Transverse colon (tissue), 4 donors: ENCODE measurements at places on chromosomes 4 and X.

DNA sequence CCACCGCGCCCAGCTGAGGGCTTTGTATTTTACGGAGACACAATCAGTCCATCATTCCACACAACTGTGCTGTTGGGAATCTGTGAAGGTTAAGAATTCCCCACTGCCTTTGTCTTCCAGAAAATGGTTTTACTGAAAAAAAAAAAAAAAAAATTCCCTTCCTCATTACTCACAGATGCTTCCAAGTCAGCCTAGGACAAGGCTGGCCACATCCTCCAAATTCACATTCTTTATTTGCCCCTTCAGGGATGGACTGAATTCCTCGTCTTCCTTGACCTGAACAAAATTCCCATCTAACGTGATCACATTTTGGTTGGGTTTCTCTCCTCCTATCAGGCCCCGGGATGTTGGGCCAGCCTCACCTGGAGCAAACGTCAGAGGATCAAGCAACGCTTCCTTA, 130.3 kb downstream of the DHRSX start:
- DNase-seq = no peak

DNA sequence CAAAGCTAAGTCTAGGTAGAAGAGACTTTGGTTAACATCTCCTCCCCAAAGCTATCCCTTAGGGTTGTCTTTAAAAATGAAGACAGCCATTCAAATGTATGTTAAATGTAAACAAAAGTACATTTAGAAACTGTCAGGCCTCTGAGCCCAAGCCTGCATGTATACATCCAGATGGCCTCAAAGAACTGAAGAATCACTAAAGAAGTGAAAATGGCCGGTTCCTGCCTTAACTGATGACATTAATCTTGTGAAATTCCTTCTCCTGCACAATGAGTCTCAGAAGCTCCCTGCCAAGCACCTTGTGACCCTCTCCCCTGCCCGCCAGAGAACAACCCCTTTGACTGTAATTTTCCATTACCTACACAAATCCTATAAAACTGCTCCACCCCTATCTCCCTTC, 377.9 kb downstream of the FAM133A start:
- no peak for DNase-seq

- peak; percentile 63 for DNase-seq
Measured at GRCh38 chr4:159227984-159228383, 125.1 kb downstream of the RAPGEF2 start.

- DNase-seq = no peak
Measured at GRCh38 chrX:149527705-149528104, 13.1 kb upstream of the EOLA1 start.

DNA sequence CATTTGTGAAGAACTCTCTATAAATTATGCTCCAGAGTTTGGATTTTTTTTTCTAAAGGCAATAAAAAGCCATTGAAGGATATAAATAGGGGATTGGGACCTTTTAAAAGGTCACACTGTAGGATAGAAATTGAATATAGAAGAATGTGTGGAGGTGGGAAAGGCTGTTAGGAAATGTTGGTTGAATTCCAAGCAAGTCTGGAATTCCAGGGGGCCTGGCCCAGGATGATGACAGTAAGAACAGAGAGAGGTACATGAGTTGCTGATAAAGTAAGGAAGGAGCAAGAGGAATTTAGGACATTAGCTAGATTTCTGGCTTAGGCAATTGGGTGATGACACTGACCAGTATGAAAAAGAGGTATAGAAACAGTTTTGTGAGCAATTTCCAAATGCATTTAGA, 95.4 kb upstream of the USP38 start:
- no peak for DNase-seq

DNA sequence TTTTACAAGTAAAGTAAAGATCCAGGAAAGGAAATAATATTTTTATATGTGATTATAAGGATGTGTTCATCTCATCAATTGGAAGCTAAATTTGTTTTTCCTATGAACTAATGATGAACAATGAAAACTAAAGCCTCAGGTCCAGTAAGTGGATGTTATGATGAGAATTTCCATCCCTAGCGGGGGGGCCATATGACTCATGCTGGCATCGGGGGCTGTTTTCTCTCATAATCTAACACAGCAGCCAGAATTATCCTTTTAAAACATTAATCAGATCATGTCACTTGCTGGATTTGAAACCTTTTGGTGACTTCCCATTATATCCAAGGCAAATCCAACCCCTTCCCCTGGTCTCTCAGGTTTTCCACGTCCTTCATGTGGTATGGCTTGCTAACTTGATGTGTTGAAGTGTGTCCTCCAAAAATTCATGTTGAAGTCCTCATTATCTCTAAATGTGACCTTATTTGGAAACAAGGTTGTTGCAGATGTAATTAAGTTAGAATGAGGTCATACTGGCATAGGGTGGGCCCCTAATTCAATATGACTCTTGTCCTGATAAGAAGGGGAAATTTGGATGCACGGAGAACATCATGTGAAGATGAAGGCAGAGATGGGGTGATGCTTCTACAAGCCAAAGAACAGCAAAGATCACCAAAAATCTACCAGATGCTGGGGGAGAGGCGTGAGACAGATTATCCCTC, 96.8 kb downstream of the AKAP4 start:
- no peak for DNase-seq

DNA sequence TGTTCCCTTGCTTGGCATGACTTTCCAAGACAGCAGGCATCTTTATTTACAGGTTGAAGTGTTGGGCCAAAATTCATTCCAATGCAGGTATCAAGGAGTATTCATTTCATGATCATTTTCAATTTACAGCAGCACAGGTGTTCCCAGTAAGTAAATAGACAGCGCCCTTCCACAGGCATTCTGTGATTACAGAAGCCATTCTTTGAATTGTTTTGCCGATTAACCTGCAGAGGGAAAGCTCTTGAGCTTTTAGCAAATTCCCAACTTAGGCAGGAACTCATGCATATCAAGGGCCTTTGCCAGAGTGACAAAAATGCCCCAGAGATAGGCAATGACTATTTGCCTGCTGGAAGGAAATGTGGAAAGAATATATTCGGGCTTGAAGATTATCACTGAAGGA, 6.8 kb downstream of the TXK start:
- no peak for DNase-seq

- no peak for DNase-seq
Measured at GRCh38 chrX:41014776-41015360, 70.4 kb upstream of the USP9X start.
